ENCODE measurements at places on chromosomes 3 and 15.

DNA sequence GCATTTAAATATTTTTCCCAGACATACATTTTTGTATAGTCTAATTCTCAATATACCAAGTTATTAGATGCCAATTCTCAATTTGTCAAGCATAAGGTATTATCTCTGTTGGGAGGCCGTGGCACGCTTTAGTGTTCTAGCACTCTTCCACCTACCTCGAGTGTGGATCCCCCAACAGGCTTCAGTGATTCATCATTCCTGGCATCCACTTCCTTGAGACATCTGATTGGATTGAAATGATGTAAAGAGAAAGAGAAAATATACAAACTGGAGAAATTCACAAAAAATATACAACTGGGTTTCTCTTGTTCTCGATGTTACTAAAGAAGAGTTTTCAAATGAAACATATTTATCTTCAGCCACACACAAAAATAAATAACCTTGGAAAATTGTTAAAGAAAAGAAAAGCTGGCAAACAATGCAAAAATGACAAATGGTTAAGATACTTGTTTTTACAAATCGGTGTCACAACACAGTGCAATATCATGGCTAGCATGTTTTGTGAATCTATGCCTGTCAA lies 218.0 kb upstream of the CDIN1 start:
- H3K4me3 ChIP-seq: no peak overlapping the region
- no peak overlapping the region for H3K27ac ChIP-seq
- no peaks in the 10 kb centered on the region for H3K4me1 ChIP-seq
- H3K27me3 ChIP-seq: no peaks in the 10 kb centered on the region

GRCh38 chr3:171908731-171909130 lies 65.6 kb downstream of the TMEM212 start:
- no peak overlapping the region for H3K27ac ChIP-seq
- H3K27me3 ChIP-seq: peaks cover 5% of the 10 kb centered on the region
- no peaks in the 10 kb centered on the region for H3K36me3 ChIP-seq
- no peak overlapping the region for H3K4me3 ChIP-seq
- DNase-seq: no peak
- no peaks in the 10 kb centered on the region for H3K4me1 ChIP-seq

- no peaks in the 10 kb centered on the region for H3K4me1 ChIP-seq
- no peak overlapping the region for H3K4me3 ChIP-seq
- H3K27ac ChIP-seq: no peak overlapping the region
- no peak for DNase-seq
- no peaks in the 10 kb centered on the region for H3K36me3 ChIP-seq
Measured at GRCh38 chr3:127665586-127665985, 7.2 kb upstream of the ABTB1 start.

GRCh38 chr3:34947834-34948233 lies 691.5 kb upstream of the ARPP21 start:
- no peak overlapping the region for H3K4me3 ChIP-seq
- no peaks in the 10 kb centered on the region for H3K36me3 ChIP-seq
- H3K4me1 ChIP-seq: no peaks in the 10 kb centered on the region
- no peaks in the 10 kb centered on the region for H3K27me3 ChIP-seq
- no peak overlapping the region for H3K27ac ChIP-seq
- DNase-seq: no peak

- H3K27ac ChIP-seq: no peak within 1 kb of the TSS
- peaks cover 8% of the 10 kb centered on the region for H3K4me1 ChIP-seq
- no peak for DNase-seq
- H3K27me3 ChIP-seq: peaks cover 69% of the 10 kb centered on the region
- no peaks in the 10 kb centered on the region for H3K36me3 ChIP-seq
Measured at GRCh38 chr15:78340231-78341056, at the start of gene CRABP1. Gene CRABP1 (plus strand): TSS chr15:78340353. CDS start chr15:78340429, 76 bp downstream.

DNA sequence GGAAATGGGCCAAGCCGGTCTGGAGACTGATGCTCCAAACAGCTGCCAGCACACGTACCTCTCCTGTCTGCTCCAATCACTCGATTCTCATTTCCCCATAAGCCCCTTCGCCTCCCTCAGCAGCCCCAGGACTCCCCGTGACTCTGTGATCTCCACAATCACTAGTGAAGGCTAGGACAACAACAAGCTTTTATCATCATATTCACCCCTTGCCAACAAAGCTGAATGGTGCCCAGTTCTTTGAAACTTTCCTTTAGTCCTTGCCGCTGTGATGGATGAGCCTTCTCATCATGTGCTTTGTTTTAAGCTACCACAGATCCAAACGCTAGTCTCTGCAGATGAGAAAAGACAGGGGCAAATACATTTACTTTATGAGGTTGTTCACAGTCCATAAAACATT lies 242.0 kb downstream of the SV2B start:
- H3K27ac ChIP-seq: no peak overlapping the region
- no peak overlapping the region for H3K4me3 ChIP-seq
- H3K4me1 ChIP-seq: no peaks in the 10 kb centered on the region

DNA sequence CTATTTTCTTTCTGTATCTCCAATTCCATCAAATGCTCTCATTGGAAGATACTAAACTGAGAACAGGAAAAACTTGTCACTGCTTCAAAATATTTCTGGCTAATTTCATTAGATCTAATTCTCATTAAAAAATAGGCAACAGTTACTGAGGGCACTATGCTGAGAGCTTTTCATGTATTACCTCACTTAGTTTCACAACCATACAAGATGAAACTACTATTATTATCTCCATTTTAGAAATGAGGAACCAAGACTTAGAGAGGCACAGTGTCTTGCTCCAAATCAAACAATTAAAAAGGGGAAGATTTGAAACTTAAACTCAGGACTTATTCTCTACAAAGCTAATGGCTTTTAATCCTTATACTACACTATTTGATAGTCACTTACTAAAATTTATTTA lies 7.2 kb upstream of the OTOL1 start:
- peaks cover 18% of the 10 kb centered on the region for H3K27me3 ChIP-seq
- no peaks in the 10 kb centered on the region for H3K4me1 ChIP-seq
- no peak overlapping the region for H3K4me3 ChIP-seq
- no peak overlapping the region for H3K27ac ChIP-seq

DNA sequence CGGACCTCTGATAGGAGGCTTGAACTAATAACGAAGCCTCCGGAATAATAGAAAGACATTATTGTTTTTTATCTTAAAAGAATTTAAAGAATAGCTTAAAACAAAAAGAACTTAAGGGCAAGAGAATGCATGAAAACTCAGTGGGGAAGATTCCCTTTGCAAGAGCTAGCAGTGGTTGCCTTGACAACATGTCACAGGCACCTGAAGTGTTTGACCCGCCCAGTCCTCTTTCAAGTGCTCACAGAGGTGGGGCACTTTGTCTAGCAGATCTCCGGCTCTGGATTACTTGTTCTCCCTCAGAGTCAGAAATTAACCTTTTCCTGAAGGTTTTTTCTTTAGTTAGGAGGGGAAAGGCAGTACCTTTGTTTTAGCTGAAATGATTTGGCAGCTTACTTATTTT lies 37.8 kb downstream of the LARS2 start:
- H3K4me1 ChIP-seq: no peaks in the 10 kb centered on the region
- no peak overlapping the region for H3K27ac ChIP-seq
- peaks cover 5% of the 10 kb centered on the region for H3K36me3 ChIP-seq
- H3K4me3 ChIP-seq: no peak overlapping the region

Data from activated CD8-positive, alpha-beta memory T cell treated with anti-CD3 and anti-CD28 coated beads, Interleukin-2, amount 10 ng/mL, durations not matched to agents 7 days and 5 days (primary cell).